Stimulated activated CD4-positive, alpha-beta T cell treated with anti-CD3 and anti-CD28 coated beads, Interleukin-15, amount 100 ng/mL, for 1 hour (primary cell): ENCODE measurements at places on chromosomes 6 and 20.

DNA sequence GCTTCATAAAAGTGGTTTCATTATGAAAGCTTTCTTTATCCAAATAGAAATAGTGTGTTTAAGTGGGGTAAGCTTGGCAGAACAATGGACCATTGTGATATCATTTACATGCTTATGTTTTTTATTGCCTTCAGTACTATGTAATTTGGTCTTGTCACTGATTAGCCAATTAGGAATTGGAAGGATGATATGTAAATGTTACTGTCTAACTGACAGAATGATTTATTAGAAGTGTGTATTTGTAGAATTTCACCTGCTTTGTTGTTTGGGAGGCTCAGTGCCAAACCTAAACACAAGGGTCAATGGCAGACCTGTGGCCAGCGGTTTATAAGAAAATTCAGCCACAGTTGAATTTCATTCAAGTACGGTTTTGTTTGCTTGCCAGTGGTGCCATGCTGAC, 39.0 kb downstream of the AIG1 start:
- DNase-seq = no peak

DNA sequence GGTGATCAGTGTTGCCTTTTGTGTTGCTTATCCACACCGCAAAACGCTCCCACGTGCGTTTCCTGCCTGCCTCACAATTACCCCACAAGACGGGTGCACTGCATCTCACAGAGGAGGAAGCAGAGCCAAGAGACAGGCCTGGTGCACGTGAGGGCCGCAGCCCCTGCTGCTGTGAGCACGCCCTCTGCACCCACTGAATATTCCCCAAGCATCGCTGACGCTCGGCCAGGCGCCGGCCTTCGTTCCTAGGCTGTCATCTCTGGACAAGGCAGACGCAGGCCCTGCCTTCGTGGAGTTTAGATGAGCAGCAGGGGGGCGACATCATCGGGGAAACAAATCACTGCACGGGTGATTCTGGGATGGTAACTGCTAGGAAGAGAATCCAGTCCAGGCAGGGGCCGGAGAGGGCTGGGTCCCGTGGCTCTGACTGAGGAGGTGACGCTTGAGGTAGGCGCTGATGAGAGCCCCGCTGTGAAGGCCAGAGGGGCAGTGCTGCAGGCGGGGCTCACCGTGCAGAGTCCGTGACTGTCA, 162.4 kb upstream of the QKI start:
- no peak for DNase-seq

DNA sequence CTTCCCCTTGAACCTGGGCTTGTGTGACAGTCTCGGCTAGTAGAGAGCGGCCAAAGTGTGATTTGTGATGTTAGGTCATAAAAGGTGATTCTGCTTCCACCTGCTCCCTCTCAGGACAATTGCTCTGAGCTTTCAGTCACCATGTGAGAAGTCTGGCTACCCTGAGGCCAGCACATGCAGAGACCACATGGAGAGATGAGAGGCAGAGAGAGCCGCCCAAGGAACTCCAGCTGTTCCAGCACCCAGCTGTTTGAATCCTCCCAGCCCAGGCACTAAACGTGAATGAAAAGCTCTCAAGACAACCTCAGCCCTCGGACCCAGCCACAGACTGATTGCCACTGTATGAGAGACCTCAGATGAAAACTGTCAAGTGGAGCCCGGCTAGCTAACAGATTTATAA, 143.4 kb upstream of the EEF1E1 start:
- DNase-seq = no peak

- DNase-seq = no peak
Observed at GRCh38 chr6:118102401-118102800, 195.3 kb downstream of the SLC35F1 start.

DNA sequence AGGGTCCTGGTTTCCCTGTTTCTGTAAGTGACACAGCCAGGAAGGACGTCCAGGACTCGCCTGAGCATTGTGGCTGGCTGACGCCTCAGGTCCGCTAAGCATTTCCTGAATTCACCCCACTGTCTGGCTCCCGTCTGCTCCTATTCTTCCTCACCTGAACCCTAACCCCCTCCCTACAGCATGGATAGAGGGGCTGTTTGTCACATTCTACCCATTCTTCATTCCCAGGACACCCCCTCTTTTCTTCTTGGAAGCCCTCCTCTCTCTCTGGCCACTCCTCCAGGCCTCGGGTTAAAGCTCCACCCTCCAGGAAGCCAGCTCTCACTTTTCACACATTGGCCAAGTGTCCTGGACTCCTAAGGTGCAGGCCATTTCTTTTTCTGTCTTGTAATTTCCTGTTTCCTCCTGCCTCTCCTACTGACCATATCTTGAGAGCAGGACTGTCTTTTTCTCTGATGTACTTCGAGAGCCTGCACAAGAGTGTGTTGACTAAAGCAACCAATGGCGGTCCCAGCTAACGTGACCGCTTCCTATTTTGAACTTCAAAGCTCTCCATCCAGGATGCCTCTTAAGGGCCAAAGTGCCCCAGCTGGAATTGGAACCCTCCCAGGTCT, 24.2 kb upstream of the MYMX start:
- DNase-seq = no peak

DNA sequence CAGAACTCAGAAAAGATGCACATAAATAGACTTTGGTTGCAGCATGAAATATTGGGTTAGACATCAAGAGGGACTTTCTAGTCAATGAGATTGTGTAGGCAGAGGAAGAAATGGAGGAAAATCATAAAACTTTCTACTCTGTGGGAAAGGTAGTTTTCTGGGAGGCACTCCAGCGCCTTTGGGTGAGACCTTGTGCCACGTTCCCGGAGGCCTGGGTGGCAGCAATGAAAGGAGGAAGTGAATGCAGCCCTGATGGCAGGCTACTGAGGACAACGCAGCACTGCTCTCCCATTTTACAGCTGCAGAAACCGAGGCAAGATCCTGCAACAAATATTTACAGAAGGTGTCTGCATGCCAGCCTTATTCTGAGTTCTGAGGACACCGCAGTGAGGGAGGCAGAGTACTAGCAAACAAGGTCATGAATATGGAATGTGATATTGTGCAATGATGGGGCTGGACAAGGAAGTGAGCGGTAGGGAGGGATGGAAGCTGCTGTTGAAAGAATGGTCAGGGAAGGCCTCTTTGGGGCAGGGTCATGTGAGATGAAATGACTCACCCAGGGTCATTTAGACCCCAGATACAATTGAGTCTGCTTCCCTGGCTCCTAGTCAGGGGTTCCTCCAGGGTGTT, 159.1 kb downstream of the TFAP2C start:
- no peak for DNase-seq

DNA sequence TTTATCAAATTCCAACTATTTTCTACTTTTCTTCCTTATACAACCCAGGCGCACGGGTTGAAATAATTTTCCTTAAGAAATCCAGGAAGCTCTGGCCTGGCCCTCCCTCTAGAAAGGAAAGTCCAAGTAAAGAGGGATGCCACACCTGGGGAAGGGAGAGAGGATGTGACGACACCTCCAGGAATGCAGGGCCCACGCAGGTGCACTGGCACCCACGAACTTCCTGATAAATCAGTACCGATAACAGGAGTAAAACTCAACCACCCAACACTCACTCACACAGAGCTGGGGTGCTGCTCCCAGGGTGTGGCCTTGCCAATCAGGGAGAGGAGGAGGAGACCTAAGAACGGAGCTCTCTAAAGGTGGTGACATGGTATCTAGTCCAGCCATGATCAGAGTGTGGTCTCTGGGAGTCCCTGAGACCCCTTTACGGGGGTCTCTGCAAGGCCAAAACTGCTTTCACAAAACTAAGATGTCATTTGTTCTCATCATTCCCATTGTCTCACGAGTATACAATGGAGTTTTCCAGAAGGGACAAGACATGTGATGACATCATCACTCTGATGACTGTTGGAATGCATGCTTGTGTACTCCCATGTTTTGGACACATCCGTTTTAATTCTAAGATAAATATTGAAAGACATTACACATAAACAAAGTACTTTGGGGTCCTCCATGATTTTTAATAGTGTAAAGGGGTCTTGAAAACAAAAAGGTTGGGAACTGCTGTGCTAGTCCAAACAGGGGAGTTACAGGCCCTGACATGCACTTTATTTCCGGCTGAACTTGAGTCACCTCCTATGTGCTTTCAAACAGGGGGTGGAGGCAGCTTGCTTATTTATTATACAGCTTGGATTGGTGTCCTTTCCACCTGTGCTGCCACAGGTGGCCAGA, 2.2 kb upstream of the PARD6B start:
- no peak for DNase-seq

DNA sequence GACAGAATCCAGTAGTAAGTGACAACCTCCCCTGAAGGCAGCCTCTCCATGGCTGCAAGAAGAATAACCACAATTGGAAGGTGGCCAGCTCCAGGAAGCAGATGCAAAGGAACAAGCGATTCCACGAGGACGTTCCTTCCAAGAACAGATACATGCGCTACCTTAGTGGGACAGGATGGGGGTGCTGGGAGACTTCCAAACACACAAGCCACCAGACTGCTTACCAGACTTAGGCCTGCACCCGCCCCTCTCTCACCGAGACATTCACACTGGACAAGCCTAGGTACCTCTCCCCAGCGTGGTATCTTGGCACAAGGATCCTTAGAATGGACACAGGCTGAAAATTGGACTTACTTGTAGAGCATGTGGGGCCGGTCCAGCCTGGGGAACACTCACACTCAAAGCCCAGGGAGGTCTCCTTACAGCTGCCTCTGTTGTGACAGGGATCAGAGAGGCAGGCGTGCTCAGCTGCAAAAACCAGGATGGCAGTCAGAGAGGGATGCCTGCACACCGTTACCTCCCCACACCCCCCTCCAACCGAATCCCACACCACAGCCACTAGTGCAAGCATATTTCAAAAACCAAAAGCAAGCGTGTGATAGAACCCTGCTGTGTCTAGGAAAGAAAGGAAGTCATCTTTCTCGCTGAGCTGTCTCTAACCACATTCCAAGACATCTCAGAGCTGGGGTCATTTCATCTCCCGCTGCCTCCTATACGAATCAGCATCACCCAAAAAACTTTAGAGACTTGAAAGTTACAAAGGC, 22.4 kb downstream of the JAG1 start:
- DNase-seq = no peak

DNA sequence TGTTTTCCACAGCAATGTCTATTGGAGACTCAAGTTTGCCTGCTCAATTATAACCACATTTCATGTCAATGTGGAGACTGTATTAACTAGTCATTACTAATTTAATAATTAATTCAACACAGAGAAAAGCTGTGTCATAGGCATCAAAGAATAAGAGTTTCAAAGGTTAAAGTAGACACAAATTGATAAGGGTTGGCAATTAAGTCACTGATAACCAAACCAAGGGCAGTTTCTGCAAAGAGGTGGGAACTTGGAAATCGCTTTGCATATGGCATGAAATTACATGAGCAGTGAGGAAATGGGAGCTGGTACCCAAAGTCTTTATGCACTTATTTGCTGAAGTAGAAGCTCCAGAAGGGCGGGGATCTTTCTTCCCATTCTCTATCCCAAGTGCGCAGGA, 34.2 kb downstream of the GCLC start:
- no peak for DNase-seq

DNA sequence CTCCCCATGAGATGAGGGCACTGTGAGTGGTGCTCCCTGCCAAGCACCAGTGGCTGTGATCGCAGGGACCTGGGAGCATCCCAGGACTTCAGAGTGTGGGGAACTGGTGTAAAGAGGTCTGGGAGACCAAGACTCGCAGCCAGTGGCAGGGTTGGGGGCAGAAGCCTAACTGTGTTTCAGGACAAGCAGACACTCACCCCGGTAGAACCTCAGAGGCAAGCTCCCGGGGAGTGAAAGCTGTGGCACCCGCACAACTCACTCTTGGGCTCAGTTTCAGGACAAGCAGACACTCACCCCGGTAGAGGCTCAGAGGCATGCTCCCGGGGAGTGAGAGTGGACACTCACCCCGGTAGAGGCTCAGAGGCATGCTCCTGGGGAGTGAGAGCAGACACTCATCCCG, 112.8 kb downstream of the ASXL1 start:
- DNase-seq = no peak

GRCh38 chr6:34236443-34237315, at the start of gene HMGA1:
HMGA1 (plus strand) TSS chr6:34236873; CDS start chr6:34240781, 3,908 bp downstream.
- peak; percentile 79 for DNase-seq

DNA sequence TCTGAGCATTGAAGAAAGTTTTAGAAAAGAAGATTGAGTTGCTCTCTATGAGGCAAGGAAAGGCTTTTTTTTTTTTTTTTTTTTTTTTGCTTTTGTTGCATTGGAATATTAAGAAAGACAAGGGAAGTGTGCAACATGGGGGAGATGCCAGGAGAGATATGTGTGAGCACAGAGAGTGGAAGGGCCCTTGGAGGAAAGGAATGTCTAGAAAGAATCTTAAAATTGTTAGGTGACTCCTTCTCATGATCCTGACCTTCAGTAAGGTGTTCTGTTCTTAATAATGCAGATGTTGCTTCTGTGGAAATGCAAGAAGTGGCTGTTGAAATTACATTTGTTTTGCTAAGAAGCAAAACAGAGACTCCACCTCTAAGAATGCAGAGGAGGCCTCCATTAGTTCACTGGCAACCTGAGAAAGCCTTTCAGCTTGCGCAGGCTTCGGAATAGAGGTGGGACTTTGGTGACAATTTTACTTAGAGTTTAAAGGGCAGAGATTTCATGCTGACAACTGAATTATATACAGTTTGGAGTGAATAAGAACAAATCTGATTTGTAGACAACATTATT, 118.0 kb upstream of the ASCC3 start:
- no peak for DNase-seq

DNA sequence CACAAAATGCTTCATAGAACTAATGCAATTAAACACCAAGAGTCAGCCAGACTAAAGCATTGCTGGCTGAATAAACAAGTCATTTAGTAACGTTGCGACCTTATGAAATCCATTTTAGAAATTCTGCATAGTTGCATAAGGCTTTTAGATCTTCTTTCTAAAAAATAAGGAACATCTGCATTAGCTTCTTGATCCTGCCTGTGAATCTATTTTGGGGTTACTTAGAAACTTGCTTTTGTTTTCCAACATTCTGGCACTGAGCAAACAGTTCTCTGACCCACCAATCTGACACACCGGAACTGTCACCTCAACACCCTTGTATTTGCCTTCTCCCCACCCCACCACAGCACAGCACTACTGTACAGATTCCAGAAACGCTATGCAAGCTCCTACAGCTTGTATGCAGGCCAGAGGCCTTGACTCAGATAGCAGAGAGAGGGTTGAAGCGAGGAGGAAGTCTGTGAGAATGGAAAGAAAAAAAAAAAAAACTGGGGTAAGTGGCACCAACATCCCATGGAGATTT, 55.0 kb downstream of the KIF13A start:
- no peak for DNase-seq

- DNase-seq = no peak
Observed at GRCh38 chr6:36368921-36369865, 18.3 kb downstream of the ETV7 start.

- no peak for DNase-seq
Observed at GRCh38 chr6:87182940-87183339, 27.6 kb downstream of the ZNF292 start.
